ENCODE measurements at places on chromosomes 3 and 15. TPM values are rescaled to one million over a fixed set of nuclear protein-coding genes. Genes with fewer than 3 reads are reported as not detected.

The VIPR1 gene
- total RNA-seq: 1.3 TPM

The ZNF80 gene
- not detected for total RNA-seq

The CSPG5 gene
- 0.79 TPM for total RNA-seq

The MYO5A gene
- total RNA-seq: 8.5 TPM

The SLCO2A1 gene
- 4.9 TPM for total RNA-seq

The CIAO2A gene
- total RNA-seq: 63.0 TPM

The C3orf49 gene
- not detected for total RNA-seq

The EEF1AKMT4 gene
- 0.49 TPM for total RNA-seq

The CCDC80 gene
- total RNA-seq: 38.6 TPM

The FOXB1 gene
- total RNA-seq: not detected

The INKA1 gene
- 5.3 TPM for total RNA-seq

DNA sequence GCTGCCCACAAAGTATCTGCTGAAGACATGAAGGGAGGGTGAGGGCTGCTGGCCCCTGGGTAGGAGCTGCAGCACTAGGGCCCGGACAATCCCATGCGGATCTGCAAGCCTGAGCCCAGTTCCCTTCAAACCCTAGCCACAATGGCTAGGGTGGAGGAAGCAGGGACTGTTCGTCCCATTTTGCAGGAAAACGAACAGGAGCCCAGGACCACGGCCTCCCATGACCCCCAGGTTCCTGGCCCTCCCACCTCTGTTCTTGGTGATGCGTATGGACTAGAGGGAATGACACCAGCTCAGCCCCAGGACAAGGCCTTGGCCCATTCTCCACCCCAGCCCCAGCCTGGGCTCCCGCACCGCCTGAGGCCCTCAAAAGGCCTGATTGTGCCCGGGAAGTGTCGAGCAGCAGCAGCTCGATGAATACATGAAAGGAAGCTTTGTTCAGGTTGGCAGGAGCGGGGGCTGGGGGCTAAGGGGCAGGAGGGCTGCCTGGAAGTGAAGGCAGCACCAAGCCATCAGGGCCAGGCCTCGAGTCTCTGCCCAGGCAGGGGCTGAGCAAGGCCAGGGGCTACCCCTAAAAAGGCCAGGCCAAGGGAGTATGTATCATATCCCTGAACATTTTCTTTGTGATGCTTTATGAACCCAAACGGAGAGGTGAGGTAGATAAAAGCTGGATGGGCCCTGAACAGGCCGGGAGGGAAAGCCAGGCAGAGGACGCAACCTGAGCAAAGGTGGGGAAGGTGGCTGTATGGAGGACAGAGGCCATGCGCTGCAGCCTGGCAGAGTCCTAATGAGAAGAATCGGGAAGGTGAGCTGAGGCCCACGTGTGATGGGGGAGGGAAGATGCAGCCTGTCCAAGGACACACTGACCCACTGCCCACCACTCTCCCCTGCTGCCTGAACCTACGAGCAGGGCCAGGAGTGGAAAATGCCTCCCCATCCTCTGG is 12.2 kb downstream of the SEMA7A start:
- no peak for DNase-seq

GRCh38 chr3:110897046-110897445 is 174.6 kb upstream of the NECTIN3 start:
- no peak for DNase-seq

- no peak for DNase-seq
Measured at GRCh38 chr3:88509582-88509981, 359.8 kb downstream of the C3orf38 start.

DNA sequence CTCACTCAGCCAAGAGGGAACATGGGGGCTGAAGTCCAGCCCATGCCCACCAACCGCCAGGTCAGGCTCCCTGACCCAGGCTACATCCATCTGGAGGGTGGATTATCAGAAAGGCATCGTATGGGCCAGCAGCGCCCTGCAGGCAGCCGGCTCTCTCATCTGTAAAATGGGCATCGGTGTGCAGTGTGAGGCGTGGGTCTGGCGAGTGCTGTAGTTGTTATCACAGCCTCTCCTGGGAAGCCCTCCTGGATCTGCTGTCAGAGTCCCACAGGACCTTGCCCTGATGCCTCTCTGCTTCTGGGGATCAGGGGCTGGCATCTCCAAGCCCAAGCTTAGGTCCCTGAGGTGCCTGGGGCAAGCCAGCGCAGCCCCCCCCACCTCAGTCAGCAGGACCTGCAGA is 27.4 kb downstream of the CFAP100 start:
- no peak for DNase-seq

DNA sequence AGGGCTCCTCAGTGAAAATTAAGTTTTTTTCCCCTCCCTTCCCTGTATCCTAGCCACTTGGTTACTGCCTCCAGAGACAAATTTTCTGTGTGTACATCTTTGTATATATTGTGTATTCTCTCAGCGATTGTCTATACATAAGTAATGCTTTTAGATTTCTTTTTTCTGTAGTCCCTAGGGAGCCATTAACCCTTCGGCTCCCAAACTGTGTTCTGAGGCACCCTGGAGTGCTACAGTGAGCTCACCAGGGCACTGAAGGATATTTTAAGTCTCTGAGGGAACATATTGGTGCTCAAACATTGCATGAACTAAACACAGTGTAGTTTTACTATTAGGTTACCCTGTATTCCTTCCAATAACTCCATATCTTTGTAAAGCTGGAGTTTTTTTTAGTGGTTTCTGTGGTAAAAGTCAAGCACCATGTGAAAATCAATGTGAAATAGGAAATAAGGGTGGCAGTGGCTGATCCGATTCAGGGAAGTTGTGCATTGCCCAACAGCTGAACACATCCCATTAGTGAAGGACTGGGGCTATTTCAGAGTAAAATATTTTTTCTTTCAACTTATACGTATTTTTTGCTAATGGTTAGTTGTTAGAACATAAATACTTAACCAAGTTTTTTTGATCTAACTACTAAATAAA is 43.0 kb downstream of the USP13 start:
- DNase-seq: no peak

- DNase-seq: no peak
Measured at GRCh38 chr3:115087512-115087911, 59.6 kb downstream of the ZBTB20 start.

DNA sequence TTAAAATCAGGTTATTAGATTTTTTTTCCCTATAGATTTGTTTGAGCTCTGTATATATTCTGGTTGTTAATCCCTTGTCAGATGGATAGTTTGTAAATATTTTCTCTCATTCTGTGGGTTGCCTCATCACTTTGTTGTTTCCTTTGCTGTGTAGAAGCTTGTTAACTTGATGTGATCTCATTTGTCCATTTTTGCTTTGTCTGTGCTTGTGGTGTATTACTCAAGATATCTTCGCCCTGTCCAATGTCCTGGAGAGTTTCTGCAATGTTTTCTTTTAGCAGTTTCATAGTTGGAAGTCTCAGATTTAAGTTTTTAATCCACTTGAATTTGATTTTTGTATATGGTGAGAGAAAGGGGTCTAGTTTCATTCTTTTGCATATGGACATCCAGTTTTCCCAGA is 699.1 kb downstream of the NAALADL2 start:
- DNase-seq: no peak

- DNase-seq: no peak
Measured at GRCh38 chr3:195815169-195815771, 3.5 kb upstream of the MUC4 start.

DNA sequence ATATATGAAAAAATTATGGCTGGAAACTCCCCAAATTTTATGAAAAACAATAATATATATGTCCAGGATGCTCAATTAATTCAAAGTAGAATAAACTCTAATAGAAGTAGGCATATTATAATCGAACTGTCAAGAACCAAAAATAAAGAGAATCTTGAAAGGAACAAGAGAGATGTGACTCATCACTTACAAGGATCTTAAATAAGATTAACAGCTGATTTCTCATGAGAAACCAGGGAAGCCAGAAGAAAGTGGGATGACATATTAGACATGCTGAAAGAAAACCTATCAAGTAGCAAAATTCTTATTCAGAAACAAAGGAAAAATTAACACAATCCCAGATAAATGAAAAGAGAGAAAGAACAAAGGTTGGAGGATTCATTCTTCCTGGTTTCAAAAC is 66.8 kb downstream of the FAIM start:
- DNase-seq: no peak

DNA sequence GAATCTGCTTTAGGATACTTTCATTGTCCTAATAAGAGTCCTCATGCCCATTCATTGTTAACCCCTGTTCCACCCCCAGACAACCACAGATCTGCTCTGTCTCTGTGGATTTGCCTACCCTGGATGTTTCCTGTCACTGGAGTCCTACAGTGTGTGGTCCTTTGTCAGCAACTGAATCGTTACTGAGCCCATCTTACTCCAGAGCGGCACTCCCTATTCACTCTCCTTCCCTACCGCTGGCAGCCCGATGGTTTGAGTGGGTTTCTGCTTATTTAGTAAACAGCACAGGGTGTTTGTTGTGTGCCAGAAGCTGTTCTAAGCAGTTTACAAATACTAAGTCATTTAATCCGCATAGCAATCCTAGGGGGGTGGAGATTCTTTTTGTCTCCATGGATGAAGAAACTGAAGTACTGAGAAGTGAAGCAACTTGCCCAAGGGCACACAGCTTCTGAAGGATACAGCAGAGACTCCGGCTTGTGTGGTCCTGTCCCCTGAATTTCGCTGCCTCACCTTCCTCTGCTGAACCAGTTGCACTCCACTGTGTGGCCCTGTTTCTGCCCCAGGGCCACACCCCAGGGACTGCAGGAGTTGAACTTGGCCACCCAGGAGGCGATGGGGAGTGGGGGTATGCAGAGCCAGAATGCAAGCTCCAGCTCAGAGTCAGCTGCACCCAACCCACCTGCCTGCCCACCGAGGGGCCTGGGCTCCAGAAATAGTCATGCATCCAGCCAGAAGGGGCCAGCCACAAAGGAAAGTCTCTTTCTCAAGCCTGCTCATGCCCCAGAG is 56.5 kb upstream of the SLC6A1 start:
- DNase-seq: no peak

GRCh38 chr15:33309602-33310276 is 1.0 kb upstream of the RYR3 start:
- DNase-seq: no peak

GRCh38 chr15:57692709-57693108 is 13.8 kb upstream of the POLR2M start:
- DNase-seq: no peak

DNA sequence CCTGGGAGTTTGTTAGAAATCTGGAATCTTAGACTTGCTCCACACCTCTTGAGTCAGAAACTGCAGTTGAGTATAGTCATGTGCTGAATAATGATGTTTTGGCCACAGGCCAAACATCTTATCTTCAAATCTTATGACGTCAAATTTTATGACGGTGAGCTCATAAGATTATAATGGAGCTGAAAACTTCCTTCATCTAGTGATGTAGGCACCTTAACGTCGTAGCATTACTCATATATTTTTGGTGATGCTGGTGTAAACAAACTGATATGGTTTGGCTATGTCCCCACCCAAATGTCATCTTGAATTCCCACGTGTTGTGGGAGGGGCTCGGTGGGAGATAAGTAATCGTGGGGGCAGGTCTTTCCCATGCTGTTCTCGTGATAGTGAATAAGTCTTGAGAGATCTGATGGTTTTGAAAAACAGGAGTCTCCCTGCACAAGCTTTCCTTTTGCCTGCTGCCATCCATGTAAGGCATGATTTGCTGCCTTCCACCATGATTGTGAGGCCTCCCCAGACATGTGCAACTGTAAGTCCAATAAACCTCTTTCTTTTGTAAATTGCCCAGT is 268.0 kb upstream of the PROK2 start:
- no peak for DNase-seq

- no peak for DNase-seq
Measured at GRCh38 chr3:144771381-144771870, 799.8 kb downstream of the DIPK2A start.

DNA sequence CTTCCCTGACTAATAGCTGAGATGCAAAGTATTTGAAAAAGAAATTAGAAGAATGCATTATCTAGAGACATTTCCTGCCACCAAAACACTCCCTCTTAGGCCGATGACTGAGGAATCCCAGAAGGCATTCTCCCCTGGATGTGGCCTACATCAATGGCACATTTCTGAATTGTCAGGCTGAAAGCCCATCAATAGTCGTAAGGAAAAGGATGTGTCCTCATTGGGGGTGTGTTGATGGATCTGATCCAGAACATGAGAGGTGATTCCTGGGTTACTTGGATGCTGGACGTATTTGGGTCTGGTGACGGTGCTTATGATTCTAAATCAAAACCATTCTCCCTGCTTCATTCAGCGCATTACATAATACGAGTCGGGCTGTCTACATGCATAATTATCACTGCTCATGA is 216.9 kb upstream of the CDIN1 start:
- DNase-seq: no peak

GRCh38 chr3:113117511-113118234 is 93.7 kb upstream of the BOC start:
- DNase-seq: peak; percentile 53

GRCh38 chr3:152386208-152386607 is 117.5 kb downstream of the MBNL1 start:
- DNase-seq: no peak

- DNase-seq: peak; percentile 76
Measured at GRCh38 chr15:64897345-64897985, 14.2 kb upstream of the ANKDD1A start.

- no peak for DNase-seq
Measured at GRCh38 chr3:69011096-69011730, 2.3 kb downstream of the EOGT start.

DNA sequence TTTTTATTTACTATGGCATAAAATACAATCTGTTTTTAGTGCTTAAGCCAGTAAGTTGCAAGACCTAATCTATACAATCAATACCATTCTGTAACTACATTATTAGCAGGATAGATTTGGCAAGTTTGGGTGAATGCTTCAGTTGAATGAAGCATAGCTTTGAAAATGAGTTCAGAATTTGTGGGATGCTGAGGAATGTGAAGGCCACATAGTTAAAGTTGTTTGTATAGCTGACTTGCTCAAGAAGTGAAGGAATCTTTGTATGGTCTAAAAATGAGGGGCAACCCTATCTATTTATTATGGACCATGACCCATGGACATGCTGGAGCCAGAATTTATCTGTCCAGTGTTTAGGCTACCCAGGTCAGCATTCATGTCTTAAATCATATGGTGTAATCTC is 58.5 kb downstream of the CRYBG3 start:
- DNase-seq: no peak

DNA sequence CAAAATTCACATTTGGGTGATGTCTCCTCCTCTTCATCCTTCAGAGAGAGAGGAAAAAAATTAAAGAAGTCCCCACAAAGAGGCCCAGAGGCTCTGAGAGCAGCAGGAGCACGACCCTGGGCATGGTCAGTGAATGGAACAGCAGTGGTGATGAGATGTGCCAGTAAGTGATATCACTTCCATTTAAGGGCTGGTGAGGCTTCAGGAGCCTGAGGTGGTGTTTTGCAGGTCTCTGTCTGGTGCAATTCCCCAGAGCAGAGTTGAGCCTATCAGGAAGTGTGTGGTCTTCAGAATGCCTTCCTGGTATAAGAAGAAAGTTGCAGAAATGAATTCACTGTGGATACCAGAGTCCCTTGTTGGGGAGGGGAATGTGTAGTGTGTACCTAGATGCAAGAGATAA is 21.4 kb downstream of the ERICH6 start:
- no peak for DNase-seq

- DNase-seq: no peak
Measured at GRCh38 chr15:90845201-90845949, 23.0 kb upstream of the FURIN start.
